ENCODE measurements at places on chromosomes 7 and 10.

DNA sequence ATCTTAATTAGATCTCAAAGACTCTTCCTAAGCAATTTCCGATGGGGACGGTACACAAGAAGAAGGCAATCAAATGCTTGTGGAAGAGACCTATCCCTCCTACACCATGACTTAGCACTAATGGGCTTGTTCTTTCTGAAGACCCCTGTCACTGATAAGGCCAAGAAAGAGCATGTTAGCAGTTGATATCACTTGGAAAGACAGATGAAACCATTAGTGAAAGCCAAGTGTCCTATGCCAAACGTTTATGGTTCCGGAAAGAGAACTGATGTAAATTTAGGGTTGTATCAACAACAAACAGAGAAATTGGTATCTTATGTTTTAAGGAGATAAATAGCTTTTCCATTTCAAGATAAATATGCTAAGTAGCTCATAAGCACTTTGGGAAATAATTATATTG, 6.5 kb downstream of the UROS start:
- DNase-seq: no peak

GRCh38 chr10:102613286-102613685, 31.0 kb upstream of the TRIM8 start:
- DNase-seq: no peak

DNA sequence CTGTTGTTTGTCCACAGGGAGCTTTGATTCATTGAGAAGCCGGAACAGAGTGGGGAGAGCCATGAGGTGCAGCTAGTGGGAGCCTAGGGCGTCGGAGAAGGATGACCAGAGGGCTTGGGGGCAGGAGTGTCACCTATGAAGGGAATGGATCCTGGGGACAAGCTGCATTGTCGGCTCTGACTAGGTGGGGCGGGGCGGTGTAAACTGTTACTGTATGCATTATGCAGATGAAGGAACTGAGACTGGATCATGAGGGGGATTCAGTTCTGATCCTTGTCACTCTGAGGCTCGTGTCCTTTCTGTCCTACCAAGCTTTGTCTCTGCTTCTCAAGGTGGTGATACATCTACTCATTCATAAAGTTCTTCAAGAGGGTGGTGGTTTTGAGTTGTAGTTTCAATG, 39.9 kb upstream of the MMD2 start:
- DNase-seq: no peak

DNA sequence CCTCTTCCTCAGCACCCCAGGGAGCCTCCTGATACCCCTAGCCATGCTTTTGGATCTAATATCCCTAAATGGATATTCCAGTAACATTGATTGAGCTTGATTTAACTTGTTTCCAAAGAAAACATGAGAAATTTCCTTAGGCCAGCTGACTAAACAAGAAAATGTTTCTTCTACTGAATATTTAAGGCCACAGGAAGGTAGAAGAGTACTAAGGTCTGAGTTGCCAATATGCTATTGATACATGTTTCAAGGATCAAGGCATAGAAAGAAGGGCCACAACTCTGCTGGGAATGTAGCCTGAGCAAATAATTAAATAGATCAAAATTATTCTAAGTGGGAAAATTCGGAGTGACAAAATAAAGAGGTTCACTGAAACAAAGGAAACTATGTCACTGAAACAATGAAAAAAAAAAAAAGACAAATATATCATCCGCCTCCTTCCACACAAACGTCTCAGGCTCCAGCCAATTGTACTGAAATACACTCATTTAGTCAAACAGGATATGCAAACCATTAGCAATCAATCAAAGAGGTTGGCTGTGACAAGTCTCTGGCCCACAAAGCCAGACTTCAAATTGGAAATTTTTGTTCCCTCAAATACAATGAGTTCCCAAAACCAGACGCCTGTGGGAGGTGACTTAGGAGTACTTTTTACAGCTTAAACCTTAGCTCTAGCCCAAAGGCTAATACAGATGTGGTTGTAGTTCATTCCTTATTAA, 396.2 kb downstream of the HTR7 start:
- no peak for DNase-seq

DNA sequence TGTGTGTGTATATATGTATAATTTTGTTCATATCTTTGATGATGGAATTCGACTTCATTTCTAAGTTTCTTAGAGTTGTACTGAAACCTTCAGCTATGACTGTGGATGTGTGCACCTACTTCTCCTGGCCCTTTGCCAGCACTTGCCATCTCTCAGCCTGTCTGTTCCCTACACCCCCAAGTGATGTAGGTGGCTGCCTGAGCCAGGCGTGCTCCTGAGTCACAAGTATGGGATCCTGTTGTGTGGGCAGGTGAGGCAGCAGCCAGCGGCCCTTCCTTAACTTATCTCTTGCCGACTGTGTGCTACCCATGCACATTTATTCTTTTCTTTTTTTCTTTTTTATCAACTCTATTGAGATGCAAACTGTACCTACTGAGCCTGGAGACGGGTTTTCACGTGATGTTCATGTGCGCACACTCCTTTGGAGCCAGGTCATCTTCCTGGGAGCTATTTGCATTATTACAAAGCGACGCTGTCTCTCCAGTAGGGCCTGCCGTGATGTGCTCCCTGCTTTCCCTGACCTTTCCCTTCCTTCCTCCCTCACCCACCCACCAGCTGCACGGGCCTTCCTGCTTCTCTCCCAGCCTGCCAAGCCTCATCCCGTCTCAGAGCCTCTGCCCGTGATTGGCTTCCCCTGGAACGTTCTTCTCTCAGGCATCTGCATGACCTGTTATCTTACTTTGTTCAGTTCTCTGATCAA, 31.3 kb upstream of the GALNT11 start:
- no peak for DNase-seq
